Activated CD8-positive, alpha-beta memory T cell treated with anti-CD3 and anti-CD28 coated beads, Interleukin-2, amount 50 U/mL, for 48 hours (primary cell): ENCODE measurements at places on chromosomes 1 and 21.

DNA sequence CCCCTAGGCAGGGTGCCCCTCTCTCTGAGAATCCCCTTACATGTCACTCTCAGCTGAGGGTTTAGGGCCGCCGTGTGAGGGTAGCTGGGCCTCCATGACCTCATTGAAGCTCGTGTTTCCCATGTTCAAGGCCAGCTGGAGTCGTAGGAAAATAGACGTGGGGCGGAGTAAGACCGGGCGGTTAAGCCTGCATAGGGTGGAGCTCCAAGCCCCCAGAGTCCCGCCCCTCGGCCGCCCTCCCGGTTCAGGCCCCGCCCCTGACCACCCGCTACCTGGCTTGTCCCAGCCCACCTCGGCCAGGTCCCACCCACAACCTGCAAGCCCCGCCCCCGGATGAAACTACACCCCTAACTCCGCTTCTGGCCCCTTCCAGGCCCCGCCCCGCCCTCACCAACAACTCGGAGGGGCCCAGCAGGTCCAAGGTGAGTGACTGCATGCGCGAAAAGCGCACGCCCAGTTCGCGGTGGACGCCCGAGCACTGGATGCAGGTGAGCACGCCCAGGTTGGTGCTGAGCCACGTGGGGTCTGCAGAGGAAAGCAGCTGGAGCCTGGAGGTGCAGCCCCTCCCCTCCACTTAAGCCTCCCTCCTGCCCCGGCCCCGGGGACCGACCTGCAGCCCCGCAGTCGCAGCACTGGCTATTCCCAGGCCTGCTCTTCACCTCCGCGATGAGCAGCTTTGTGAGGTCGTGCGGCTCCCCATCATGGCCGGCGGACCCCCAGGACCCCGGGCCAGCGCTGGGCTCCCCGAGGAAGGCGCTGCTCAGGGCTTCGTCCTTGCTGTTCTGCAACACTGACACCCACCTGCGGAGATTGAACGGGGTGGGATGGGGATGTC, 12.2 kb upstream of the TCEA3 start:
- peak; percentile 61 for DNase-seq

DNA sequence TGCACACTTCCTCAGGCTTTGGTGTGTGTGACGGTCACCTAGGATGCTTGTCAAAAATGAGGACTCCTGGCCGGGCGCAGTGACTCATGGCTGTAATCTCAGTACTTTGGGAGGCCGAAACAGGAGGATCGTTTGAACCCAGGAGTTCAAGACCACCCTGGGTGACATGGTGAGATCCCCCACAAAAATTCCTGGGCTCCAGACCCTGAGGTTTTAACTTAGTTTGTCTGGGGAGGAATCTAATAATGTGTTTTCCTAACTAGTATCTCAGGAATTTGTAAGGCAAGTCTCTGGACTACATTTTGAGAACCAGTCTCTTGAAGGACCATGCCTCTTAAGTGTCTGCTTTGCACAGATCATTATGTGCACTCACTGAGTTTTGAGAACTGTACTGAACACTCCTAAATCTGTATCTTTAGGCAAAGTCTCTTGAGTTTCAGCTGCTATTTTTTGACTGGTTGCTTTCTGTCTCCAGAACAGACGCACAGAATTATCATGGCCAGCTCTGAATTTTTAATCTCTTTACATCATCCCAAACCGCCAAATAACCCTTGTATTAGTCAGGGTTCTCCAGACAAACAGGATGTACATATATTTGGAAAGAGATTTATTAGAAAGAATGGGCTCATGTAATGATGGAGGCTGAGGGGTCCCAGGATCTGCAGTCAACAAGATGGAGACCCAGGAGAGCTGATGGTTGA, 45.5 kb upstream of the VANGL1 start:
- no peak for DNase-seq

- DNase-seq, result no peak
Measured at GRCh38 chr1:227914801-227915563, 32.8 kb downstream of the WNT9A start.

DNA sequence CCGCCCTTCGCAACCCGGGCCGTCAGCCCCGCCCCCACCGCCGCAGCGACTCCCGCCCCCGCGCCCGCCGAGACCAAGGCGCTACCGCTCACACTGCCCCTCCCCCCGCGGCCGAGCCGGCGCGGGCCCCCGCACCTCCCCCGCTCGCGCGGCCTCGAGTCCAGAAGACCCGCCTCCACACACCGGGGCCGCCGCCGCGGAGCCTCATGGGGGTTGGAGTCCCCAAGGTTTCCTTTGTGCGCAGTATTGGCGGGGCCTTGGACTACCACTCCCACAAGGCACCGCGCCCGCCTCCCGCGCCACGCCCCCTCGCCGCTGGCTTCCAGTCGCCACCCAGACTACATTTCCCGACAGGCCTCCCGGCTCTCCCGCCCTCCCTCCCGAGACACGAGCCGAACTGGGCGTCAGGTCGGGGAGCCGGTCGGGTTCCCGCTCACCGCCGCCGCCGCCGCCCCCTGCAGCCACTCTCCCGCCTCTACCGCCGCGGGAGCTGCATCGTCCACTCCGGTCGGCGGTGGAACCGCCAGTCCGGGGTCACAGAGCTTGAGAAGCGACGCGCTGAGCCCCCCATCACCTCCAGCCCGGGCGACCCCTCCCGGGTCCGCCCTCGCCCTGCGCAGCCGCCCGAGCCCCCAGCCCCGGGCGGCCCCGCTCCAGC, at the start of gene PHF13:
PHF13 (plus strand) TSS at position 371 of the 658 bp plus-strand sequence. CDS start 336 bp downstream, outside the sequence.
- peak; percentile 99 for DNase-seq

DNA sequence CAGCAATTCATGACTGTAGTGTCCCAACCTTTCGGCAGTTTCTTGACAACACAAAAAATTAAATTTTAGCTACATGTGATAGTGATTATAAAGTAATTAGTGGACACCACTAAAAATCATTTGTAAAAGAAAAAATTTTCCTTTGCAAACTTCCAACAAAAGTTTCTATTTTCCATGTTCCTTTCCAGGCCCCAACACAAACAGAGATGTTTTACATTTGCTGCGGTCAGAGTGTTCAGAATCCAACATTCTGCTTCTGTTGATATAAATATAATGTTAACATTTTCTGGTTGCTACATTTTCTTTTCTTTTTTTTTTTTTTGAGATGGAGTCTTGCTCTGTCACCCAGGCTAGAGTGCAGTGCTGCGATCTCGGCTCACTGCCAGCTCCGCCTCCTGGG, 54.9 kb upstream of the WLS start:
- no peak for DNase-seq

GRCh38 chr1:222243902-222244301, 304.0 kb downstream of the HHIPL2 start:
- no peak for DNase-seq
